Right forelimb (tissue), 1 donor: ENCODE measurements at places on chromosomes 1 and 21.

DNA sequence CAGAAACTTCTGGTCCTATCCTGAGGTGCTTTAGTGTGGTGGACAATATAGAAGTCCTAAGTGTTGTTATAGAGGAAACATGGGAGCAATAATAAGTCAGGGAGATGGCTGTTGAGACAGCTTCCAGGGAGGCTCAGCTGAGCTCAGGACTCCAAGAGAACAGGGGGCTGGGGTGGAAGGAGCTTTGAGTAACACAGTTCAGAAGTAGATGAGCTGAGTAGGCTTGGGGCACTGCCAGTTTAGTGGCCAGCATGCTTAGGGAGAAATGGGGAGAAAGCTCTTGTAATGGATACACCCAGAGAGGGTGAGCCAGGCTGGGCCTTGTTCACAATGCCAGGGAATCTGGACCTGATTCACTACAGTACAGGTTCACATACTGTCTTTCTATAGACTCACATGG, 201.6 kb downstream of the DAB1 start:
- no peak for DNase-seq

- no peak for DNase-seq
These were observed 1150.5 kb upstream of the TMPRSS15 start for GRCh38 chr21:19553919-19554615.

DNA sequence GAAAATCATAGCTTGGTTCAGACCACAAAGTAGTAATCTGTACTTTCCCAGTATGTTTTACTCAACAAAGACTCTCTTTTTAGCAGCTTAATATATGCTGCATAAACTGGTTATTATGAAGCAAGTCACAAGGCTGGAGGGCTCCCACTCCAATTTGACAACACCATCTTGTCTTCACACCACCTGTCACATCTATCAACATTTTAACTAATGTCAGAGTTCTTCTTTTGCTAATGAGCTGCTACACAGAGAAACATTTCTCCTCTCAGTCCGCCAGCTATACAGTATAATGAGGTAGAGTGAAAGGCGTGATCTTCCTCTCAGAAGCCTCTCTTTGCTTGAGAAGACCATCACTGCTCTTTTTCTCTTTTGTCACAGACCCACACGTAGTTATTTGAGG, 230.1 kb downstream of the BARHL2 start:
- DNase-seq: no peak

- DNase-seq: no peak
These were observed 212.8 kb downstream of the FOXD2 start for GRCh38 chr1:47650611-47651010.

DNA sequence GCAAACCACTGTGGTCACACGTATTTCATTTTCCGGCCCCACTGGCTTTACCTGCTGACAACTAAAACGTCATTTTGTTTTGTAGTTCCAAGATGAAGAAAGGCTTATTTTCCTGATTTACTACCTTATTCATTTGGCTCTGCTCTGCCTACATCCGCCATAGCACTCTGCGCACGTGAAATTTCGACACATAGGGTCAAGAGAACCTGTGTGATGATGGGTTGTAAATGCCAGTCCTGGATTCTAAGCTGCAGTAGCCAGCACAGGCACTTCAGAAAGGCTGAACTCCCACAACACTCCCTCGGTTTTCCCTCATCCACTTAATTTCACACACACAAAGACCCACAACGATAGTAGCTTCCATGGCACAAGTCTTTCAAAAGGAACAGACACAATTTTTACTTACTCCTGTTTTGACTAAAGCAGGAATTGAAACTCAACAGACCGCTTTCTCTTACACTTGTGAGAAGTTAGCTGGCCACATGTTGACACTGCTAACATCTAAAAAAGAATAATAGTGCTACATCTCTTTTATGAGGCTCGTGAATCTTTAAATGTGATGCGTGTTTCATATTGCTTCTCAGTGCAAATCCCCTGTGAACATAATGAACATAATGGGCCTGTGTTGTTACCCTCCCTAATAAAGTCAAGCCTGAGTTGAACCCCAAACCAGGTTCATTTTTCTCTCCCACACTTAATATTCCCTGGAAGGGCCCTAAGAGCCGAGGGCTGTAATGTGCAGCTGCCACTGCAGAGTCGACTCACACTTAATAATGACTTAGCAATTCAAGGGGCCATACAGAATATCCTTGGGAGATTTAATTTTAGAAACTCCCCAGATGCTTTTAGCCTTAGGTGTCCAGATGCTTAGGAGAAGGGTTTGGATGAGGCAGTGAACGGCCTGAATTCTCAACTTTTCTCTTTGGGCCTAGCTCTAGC, 1.5 kb upstream of the RUNX1 start:
- DNase-seq: no peak

DNA sequence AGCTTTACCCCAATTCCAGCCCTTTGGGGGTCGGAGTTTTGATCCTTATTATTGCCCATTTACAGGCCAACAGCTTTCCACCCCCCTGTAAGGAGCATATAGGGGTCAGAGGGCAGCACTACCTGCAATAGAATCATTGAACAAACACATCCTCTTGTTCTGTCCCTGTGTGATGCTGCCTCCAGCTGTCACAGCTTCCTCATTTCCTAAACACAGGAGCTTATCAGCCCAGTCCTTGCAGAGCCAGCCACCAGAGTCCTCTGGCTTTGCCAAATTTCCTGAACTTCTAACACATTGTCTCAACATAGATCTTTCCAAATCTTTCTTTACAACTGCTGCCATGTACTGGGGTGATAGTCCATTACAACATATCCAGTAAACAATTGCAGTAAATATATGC, 32.8 kb upstream of the PTBP2 start:
- DNase-seq: no peak

DNA sequence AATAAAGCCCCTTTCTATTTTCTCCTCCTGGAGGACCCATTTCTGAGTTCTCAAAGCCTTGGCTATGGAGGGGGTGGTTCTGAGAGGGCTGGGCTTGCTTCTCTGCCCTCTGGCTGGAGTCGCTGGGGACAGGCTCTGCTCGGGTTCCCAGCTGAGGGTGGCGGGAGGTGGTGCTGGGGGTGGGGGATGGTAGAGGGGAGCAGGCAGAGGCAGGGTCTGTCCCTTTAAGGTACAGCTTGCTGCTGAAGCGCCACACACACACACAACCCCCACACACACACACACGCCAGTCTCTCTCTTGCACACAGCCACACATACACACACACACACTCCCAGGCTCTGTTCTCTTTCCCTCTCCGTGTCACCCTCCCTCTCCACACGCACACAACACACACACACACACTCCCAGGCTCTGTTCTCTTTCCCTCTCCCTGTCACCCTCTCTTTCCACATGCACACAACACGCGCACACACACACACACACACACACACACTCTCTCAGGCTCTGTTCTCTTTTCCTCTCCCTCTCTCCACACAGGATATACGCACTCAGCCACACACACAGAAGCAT, 69.8 kb upstream of the SSBP3 start:
- peak; percentile 81 for DNase-seq

- DNase-seq: peak; percentile 32
These were observed 2.8 kb upstream of the ADORA1 start for GRCh38 chr1:203124546-203125317.

DNA sequence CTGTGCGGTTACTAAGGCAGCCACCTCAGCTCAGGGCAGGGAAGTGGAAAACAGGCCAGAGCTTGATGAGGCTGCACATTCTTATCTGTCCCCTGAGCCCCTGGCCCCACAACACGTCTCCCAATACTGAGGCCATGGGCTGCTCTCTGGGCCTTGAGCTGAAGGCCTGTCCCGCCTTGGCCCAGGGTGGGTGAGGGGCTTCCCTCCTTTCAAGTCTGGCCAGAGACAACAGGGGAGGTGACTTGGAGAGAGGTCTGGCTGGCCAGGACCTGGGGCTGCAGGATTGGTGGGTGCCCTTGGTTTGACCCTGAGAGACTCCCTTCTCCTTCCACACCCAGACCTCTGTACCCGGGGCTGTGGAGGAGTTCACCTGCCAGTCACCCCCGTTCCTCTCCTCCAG, 563.8 kb downstream of the PTPRU start:
- DNase-seq: no peak

DNA sequence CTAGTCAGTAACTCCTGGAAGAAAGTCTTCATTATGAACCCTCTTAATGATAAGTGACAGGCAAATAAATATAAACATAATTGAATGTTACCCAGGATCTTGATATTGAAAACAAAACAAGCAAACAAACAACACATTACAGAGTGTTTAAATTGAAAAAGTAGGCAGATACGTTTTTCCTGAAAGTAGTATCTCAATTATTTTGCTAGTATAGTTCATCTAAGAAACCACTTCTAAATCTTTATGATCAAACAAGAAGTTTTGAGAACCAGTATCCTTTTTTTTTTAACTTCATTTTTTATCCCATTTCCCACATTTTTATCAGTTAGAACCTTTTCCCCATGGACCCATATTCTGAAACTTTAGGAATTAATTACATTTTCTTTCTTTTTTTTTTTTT, 3.7 kb upstream of the WDR47 start:
- no peak for DNase-seq

- peak; percentile 88 for DNase-seq
These were observed at the start of gene S100A10 for GRCh38 chr1:151993734-151994496. S100A10 (minus strand) TSS chr1:151993859; CDS start chr1:151986230, 7,629 bp downstream.

DNA sequence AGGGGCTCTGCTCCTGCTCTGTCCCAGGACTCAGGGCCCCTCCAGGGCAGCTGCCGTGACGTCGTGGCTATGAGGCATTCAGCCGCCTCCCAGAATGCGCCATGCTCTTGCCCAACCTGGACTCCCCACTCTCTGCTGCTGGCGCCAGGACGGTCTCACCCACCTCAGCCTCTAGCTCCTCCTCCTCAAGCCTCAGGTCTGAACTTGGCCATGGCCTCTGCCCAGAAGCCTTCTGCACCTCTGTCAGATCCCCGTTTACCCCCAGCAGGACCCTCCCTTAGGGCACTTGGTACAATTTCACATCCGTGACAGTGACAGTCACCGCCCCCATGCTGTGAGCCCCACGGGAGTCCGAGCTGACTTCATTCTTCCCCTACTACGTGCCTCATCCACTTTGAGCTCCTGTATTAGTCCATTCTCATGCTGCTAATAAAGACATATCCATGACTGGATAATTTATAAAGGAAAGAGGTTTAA, 4.9 kb downstream of the CSTB start:
- DNase-seq: no peak

DNA sequence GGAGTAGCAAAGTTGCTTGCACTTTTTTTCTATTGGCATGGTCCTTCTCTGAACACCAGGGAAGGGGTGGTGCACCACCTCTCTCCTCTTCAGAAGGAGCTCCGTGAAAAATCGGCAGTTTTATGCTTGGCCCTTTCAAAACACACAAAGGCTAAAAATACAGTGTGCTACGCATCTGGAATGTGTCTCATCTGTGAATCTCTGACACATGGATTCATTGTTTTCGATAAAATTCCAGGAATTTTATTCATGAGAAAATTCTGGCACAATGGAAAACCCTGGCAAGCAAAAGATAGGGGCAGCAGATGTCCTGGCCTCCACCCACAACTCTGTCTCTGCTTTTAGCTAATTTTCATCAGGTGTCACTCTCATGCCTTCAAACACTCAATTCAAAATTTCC, 42.9 kb downstream of the ERG start:
- DNase-seq: no peak

DNA sequence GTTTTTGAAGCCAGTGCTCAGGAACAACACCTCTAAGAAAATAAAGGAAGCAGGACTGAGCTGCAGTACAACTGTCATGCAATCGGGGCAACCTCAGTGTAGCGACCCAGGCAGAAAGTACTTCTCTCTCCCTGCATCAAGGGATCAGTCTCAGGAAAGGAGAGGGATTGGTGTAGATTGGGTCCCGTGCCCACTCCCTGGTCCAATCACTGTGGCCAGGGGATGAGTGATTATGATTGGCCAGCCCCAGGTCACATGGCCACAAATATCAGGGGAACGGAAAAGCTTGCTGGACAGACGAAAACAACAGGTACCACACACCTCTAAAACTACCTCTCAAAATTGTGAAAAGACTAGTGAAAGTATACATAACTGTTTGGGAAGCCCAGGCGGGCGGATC, 136.2 kb upstream of the F3 start:
- DNase-seq: no peak
